ENCODE measurements at places on chromosomes 7 and 10.

DNA sequence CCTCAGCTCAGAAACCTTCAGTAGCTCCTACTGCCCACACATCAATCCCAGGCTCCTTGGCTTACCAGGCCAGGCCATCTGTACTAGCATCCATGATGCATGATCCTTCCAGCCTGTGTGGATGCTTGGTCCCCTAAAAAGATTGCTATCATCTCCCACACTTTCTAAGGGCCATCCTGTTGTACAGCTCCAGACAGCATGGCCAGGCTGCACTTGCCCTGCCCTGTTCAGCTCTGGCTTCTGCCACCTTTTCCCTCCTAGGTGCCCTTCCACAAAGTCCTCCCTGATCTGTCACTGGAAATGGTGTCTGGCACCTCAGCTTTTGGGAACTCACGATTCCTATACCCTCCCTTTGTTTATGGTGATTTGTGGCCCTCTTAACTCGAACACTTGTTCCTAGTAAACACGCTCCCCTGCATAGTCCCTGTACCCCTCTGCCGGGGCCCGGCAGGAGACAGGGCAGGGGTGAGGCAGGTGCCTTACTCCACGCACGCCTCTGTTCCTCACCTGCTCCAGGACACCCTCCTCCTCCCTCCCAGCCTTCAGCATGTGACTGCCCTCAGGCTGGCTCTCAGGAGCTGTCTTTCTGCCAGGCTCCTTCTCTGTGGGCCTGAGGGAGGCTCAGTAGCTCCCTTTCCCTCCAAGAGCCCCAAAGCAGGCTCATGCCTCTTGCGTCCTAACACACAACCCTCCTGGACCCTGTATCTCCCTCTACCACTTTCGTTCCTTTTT lies 71.8 kb downstream of the CDH23 start:
- DNase-seq = no peak

- no peak for DNase-seq
These were observed 75.9 kb downstream of the INSIG1 start for GRCh38 chr7:155373359-155374273.

DNA sequence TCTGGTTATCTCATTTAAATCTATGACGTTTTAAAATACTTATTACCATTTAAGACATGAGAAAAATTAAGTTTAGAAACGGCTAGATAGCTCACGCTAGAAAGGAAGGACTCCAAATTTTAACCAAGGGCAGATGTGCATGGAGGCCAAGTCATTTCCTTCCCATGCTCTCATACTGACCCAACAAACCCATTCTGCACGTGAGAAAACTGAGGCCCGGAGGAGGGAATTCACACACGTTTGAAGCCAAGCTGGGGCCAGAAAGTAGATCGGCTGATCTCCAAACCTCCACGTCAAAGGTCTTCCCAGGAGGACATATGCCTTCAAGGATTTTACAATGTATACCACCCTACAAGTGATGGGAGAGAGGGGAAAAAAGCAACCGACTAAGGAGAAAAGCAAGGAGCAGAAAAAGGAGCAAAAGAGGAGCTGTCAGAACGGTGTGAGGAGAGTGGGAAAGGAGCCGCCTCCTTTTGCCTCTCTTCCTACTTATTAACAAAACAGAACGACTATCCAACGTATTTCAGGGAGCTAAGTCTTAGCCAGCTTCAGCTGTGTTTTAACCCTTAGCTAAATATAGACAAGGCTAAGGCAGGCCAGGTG lies 645 bp upstream of the SIRT1 start:
- DNase-seq = no peak

DNA sequence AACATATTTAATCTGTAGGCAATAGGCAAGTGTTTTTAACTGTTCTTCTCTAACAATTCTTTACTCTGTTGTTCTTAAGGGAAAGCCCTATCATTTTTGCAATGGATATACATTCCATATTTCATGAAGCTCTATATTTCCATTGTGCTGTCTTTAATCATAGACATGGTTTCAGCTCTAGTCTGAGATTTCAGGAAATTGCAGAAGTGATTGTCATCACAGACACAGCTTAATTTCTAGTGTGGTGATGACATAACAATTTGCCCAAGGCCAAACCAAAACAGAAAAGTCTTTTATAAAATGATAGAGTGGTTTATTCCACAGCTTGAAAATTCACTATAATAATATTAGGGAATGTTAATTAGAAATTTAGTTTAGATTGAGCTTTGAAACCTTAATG lies 494.1 kb upstream of the SEMA3A start:
- no peak for DNase-seq

DNA sequence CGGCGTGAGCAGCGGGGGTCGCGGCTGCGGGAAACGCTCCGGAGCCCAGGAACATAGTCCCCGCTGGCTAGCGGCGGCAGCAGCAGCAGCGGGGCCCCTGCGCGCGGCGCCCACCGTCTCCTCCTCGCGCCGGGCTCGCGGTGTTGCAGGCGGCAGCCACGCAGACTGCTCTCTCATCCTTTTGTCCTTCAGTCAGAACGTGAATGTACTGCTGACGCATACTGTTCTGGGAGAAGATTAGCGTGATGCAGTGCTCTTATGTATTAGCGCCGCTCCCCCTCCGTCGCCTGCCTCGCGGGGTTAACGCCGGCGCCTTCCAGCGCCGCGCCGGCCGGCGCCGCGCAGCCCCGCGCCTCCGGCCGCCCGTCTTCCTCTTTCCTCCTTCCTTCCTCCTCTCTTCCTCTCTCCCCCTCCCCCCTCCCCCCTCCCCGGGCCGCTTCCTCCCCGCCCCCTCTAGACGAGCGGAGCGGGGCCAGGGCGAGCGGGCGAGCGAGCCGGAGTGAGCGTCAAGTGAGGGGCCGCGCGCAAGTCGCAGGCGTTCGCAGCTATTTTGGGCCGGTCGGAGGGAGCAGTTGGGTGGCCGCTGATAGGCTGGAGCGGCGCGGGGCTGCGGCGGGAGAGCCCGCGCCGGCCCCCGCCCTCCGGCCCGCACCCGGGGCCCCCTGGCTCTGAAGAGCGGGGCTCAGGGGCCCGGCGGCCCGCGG lies 816 bp upstream of the LRRC4 start:
- DNase-seq = peak; percentile 65

GRCh38 chr7:2879354-2879753 lies 35.2 kb upstream of the GNA12 start:
- DNase-seq = no peak

GRCh38 chr7:135147899-135148721 lies at the start of gene TMEM140:
TSS of gene TMEM140 (plus strand) at chr7:135148072. CDS start at chr7:135164442, 16,370 bp downstream.
- DNase-seq = peak; percentile 48

DNA sequence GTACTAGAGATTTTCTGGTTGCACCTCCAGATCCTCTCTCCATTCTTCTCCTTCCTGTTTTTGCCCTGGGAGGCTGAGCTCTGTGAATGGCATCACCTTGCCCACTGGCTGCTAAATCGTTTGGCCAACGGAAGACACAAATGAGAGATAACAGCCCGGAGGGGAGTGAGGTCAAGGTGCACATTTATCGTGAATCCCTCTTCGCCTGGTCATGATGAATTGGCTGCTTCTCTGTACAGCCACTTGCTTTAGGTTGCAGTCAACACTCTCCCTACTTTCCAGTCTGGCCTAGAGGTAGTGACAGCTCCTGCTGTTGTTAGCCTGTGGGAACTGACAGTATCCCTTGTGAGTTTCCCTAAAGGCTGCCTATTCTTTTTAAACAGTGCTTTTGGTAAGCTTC lies 85.4 kb upstream of the CHCHD3 start:
- DNase-seq = no peak

GRCh38 chr10:72379776-72380175 lies 25.1 kb upstream of the DNAJB12 start:
- no peak for DNase-seq

DNA sequence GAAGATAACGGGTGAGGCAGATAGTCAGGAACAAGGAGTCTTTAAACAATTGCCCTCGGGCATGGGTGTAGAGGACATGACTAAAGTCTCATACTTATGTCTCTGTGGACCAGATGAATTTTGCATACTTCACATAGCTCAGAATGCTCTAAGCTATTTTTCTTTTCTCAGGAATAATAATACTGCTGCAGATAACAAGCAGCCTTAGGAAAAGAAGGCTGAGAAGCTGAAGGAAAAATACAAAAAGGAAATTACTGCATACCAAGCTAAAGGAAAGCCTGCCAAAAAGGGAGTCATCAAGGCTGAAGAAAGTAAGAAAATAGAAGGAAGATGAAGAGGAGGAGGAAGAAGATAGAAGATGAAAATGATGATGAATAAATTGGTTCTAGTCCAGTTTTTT lies 13.4 kb upstream of the ERCC6 start:
- DNase-seq = no peak

DNA sequence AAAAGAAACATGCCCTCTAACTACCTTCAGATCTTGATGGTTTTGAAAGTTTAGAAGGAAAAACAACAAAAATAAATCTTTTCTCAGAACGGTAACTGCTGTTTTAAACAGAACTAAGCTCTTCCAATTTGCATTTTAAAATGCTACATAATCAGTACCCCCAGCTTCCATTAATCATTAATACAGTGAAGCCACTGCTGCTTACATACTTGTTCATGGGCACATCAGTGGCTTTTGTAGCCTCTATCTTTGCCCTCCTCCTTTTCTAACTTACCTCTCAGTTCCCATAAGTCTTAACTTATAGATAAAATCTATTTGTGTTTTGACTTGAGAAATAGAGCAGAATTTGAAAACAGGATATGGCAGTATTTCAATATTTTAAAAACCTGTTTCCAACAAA lies 109.1 kb downstream of the POLL start:
- no peak for DNase-seq

- DNase-seq = no peak
These were observed 56.8 kb upstream of the LRRC17 start for GRCh38 chr7:102856036-102856435.

GRCh38 chr7:40455485-40455884 lies 320.7 kb downstream of the SUGCT start:
- no peak for DNase-seq

DNA sequence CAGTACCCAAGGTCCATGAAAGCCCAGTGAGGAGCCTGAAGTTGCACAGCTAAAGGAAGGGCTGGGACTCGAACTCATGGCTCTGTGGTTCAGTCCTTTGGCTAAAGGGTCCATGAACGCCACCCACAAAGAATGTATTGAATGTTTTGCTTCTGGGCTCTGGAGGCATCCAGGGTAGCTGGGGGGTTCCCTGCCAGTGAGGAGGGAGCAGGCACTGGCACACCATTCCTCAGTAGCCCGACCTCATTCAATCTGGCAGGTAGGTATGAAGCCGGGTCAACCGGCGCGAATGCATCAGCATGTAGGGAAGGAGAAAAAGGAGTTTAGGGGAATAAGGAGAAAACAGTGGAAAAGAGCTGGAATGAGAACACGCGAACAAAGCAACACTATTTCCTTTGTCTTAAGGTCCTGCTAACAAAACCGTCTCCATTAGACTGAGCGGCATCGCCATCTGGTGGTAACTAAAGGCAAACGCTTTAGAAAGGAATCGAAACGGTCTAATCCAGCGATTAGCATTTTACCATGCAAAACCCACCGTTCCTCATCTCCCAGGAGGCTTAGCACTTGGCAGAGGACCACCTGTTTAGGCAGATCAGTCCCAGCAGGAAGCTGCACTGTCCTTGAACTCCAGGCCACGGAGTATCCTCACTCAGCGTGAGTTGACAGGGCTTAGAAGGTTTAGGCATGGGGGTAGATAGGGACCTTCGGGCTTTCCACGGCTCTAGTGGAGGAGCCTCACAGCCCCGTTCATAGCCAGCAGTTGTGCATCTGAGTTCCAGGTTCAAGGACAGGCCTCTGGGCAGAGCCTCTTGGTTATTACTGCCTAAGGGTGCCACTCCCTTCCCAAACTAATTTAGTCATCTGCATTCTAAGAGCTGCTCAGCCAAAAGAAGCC lies 122.8 kb downstream of the UBE2H start:
- peak; percentile 37 for DNase-seq

GRCh38 chr7:73702226-73702625 lies 17.2 kb downstream of the STX1A start:
- DNase-seq = no peak

GRCh38 chr7:75884476-75884875 lies 5.6 kb downstream of the RHBDD2 start:
- no peak for DNase-seq

DNA sequence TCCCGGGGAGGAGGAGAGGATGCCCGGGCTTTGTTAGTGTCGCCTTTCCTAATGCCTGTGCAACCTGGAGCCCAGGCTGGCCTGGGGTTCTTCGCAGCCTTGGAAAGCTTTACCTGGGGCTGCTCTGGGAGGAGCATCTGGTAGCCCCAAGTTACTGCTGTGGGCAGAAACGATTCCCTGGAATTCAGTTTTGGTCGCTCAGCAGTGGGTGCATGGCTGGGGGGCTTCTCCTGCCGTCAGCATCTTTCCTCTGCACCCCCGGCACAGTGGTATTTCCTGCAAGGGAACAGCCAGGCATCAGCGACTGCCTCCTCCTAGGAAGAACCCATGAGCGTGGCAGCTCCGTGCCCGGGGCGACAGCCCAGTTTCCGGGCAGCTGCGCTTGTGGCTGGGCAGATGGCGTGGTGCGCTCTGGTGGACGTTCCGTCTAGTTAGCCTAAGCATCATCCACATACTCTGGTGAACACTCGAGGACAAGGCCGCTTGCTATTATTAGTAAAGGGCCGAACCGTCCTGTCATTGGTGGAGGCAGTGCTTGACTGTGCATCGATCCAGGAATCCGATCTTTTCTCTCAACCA lies 107.0 kb upstream of the BTBD16 start:
- no peak for DNase-seq

- DNase-seq = no peak
These were observed 132.6 kb downstream of the MAGI2 start for GRCh38 chr7:79320741-79321473.

DNA sequence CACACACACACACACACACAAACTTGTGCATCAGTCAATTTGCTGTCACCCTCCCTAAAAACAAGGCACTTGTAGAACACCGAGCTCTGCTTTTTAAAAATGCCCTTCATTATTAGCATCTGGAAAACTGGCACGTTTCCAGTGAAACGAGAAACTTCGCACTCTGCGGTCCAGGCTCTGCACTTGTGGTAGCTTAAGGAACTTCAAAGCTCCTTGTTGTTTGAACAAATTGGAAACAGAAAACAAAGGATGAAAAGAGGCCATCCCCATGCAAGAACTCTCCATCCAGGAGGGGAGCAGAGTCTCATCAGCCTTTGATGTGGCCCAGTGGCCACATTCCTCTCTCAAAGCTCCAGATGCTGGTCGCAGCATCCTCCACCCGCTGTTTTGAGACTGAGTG lies 105.1 kb downstream of the C10orf90 start:
- no peak for DNase-seq

DNA sequence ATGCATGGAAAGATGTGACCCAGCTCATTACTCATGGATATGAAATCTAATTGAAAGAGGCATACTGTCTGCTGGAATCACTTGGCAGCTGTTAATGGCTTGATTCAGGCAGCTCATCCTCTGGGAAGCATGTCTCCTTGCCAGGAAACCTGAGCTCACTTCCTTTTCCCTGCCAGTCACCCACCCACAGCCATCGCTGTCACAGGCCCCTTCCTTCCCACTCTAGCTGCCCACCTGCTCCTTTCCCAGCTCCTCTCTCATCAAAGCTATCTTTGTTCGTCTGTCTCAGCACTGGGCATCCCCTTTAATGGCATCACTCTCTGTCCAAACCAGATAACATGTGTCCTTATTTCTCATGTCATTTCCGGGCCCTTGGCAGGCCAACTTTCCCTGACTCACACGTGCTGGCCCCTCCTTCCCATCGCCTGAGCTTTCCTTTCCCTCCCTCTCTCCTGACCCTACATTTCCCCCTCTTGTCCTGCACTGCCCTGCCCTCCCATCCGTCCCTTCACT lies 721.9 kb downstream of the TNS3 start:
- DNase-seq = no peak
